ENCODE measurements at places on chromosomes 13 and 19.
A peak's percentile ranks its signal among the peaks of the same experiment; 100 is the strongest.

DNA sequence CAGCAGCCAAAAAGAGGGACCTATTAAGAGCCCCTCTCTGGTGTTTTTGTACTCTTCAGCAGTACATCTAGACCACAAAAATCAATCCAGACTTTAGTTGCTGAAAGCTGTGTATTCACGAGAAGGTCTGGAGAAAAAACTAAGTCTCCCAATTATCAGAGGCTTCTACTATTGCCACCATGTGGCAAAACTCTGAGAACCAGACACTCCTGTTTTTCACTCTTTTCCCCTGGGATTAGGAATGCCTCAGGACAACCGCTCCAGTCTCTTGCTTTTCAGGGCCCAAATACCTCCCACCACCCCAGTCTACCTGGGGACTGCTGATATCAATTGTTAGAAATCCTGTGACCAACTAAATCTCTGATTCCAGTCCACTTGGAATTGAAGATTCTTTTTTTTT, 30.1 kb upstream of the OBI1 start:
- no peak for DNase-seq

- DNase-seq: no peak
Observed at GRCh38 chr19:24029941-24030636, 56.9 kb upstream of the ZNF254 start.

DNA sequence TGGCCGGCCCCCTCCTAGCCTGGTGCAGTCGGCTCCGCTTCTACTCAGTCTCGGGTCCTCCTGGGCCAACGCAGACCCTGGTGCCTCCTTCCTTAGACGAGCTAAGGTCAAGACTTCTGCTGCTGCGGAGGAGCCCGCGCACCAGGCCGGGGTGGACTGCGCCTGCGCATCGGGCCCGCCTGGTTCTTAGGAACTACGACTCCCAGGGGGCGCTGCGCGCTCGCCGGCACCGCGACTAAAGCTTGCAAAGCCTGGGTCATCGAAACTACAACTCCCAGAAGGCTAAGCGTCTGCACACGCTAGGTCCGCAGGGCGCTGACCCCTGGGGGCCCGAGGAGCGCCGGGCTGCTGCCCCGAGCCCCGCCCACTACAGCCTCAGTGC, at the start of gene ZNF835:
TSS of gene ZNF835 (minus strand) at position 145 of the 382 bp plus-strand sequence. CDS start 6,559 bp downstream, outside the sequence.
- DNase-seq: peak; percentile 12

GRCh38 chr13:42011601-42012350, 36.7 kb upstream of the DGKH start:
- DNase-seq: no peak

GRCh38 chr19:18857223-18857622, 25.5 kb downstream of the UPF1 start:
- DNase-seq: no peak

- no peak for DNase-seq
Observed at GRCh38 chr13:110238818-110239195, 68.2 kb downstream of the COL4A1 start.

DNA sequence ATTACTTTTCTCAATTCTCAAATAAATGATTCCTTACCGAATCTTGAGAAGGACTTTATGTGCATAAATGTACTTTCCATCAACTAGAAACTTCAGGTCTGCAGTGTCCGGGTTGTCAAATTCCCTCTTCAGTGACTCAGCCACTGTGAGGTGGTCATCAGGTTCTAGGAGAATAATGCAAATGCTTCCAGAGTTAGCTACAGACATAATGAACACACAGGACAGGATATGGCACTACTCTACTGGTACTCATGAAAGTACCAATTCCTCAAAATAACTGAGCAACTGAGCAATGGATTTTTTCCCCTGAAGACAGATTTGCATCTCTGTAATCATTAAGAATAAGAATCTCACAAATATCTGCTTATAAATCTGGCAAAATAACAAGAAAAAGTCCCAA, 31.2 kb downstream of the RCBTB2 start:
- no peak for DNase-seq

DNA sequence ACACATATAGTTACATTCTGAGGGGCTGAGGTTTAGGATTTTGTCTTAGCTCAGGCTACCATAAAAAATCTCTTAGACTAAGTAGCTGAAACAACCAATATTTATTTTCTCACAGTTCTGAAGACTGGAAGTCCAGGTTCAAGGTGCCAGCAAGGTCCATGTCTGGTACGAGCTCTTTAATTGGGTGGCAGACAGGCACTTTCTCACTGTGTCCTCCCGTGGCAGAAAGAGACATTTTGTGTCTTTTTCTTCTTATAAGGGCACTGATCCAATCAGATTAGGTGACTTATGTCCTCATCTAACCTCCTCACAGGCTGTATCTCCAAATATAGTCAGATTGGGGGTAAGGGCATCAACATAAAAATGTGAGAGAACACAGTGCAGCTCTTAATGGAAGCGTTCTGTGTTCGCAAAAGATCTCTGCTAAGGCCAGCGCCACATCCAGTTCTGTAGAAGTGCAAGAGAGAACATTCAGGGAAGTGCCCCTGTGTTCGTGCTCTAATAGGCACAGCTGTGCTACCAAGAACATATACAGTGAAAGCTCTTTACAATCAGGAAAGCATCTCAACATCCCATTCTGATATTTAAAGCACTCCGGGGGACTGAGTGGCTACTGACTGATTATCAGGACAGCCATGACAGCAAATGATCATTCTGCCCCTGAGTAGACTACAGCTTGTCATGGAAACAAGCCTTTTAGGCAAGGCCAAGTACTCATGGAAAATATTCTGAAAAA, 819.2 kb downstream of the LIG4 start:
- DNase-seq: no peak

DNA sequence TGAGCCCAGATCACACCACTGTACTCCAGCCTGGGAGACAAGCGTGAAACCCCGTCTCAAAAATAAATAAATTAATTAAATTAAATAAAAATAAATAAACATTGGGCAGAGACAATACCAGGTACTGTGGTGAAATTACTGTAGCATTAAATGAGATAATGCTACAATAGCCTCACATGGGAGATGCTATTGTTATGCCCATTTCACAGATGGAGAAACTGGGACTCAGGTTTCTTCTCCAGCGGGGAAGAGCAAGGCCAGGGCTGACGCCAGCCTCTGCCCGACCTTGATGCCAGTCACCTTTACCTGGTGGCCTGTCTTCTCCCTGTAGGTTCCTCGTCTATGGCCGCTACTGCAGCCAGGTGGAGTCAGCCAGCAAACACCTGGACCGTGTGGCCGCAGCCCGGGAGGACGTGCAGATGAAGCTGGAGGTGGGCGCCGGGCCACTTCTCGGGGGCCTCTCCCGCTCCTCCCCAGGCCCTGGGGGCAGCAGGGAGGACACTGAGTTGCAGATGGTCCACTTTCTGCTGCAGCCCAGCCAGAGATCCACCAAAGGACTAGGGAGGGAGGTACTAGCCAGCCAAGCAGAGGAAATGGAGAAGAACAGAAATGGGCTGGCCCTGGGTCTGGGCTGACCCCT, 53.9 kb downstream of the VAV1 start:
- DNase-seq: no peak

DNA sequence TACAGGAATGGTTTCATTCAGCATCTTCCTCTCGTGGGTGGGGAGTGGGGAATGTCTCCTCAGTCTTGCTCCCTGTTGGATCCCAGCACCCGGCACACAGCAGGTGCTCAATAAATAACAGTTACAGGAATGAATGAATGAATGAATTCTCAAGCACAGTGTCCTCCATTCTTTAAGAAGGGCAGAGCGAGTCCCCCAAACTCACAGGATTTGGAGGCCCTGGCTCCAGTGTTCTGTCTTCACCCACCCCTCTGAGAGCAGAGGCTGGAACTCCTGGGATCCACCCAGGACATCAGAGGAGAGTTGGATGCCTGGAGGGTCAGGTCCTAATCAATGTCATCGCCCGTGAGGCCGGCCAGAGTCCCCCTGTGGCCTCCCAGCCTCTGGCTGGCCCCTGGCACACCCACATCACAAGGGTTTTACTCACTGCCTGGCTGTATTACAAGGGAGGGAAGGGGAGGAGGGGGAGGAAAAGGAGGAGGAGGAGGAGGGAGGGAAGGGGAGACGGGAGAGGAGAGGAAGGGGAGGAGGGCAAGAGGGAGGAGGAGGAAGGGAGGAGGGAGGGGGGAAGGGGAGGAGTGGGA, 8.7 kb upstream of the CREB3L3 start:
- no peak for DNase-seq

- no peak for DNase-seq
Observed at GRCh38 chr13:108026680-108027410, 188.5 kb downstream of the LIG4 start.

GRCh38 chr13:38888309-38888708, 102.3 kb downstream of the STOML3 start:
- no peak for DNase-seq

GRCh38 chr13:114248011-114248410, 13.3 kb downstream of the CDC16 start:
- DNase-seq: no peak

GRCh38 chr13:59261928-59262488, 901.7 kb downstream of the DIAPH3 start:
- peak; percentile 20 for DNase-seq
